Esophagus mucosa (tissue), 1 donor: ENCODE measurements at places on chromosomes 2 and 18. TPM values are rescaled to one million over a fixed set of nuclear protein-coding genes. Genes with fewer than 3 reads are reported as not detected.

- ATAC-seq, result no peak
Observed at GRCh38 chr18:45760462-45761036, 36.6 kb downstream of the SLC14A1 start.

GRCh38 chr2:219025637-219026585 is 15.4 kb downstream of the CFAP65 start:
- ATAC-seq, result no peak

DNA sequence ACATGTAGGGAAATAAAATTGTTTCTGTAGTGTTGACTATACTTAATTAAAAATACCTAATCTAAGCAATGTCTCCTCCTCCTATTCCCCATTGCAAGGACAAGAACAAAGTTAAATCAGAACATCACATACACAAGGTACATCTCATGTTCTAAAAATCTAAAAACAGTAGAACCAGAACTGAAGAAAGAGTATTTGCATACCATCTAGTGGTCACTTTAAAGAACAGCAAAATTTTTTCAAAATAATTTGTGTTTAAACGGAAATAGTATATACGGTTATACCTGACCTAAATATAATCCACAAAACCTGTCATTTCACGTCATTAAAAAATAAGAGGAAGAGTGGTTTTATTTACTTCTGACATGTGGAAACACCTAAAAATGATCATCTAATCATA is 294.3 kb upstream of the KCNH7 start:
- ATAC-seq, result no peak

GRCh38 chr18:58100154-58100553 is 56.1 kb downstream of the NEDD4L start:
- ATAC-seq, result no peak

GRCh38 chr2:63049970-63050333 is 678 bp upstream of the OTX1 start:
- ATAC-seq, result peak; percentile 34

DNA sequence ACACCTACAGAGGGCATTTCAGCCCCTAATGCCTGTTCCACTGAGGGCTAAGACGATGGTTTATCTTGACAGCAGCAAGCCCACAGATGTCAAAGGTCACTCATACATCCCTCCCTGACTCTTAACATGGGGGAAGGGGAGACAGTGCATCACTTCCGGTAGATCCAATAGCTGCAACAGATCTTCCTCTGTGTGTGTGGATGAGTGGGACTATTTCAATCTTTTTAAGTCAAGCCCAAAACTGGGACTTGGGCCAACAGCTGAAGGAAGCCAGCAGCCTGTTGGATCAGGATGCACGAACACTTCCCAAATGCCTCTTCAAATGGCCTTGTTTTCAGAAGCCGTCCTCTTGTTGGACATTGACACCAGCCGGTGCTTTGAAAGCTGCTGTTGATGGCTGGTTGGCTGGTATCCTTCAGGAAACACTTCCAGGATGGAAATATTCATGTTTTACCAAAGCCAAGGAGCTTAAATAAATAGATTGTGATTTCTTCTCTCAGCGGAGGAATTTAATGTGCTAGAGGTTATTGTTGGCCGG is 59.2 kb downstream of the IL1R2 start:
- ATAC-seq, result no peak

GRCh38 chr2:120720231-120720630 is 15.4 kb upstream of the GLI2 start:
- no peak for ATAC-seq

GRCh38 chr2:230636684-230637271 is 75.9 kb upstream of the CAB39 start:
- no peak for ATAC-seq

- no peak for ATAC-seq
Observed at GRCh38 chr2:165420231-165420630, 49.3 kb upstream of the CSRNP3 start.

GRCh38 chr2:18186816-18187613 is 308.5 kb downstream of the KCNS3 start:
- no peak for ATAC-seq

DNA sequence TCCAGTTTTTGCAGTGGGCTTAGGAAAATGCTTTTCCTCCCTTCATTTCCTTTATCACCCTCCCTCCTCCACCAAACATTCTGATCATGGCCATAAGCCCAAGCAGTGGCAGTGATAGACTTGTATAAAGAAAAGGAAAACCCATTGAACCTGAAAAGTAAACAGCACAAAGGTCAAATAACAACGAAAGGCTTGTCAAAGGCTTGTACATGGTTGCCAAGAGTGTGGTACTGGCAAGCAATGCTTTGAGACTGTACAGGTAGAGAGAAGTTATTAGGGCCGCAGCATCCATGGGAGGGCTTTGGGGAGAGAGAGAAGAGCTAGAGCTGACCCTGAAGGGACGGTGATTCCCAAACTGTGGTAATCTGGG is 2.1 kb upstream of the VWA3B start:
- ATAC-seq, result no peak

GRCh38 chr2:121583555-121583954 is 52.9 kb downstream of the RNU4ATAC start:
- no peak for ATAC-seq

GRCh38 chr2:97653874-97654273 is 8.0 kb downstream of the COX5B start:
- ATAC-seq, result no peak

GRCh38 chr2:63827749-63828148 is 13.9 kb upstream of the UGP2 start:
- ATAC-seq, result no peak

DNA sequence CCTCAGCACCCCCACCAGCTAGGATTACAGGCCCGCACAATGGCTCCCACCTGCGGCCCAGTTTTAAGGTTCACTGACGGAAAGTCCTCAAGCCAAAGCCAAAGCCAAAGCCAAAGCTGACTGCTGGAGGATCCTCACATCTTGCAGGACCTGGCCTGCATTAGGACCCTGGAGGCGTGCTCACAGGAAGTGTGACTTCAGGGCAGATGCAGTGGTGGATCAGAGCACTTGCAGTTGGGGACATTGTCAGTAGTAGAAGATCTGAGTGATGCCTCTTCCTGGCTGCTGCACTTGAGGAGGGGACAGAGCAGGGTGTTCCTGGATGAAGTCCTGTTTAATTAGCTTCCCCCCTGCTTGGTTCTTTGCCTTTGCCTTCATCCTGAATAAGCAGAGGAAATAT is 69.0 kb upstream of the ALPP start:
- ATAC-seq, result no peak

DNA sequence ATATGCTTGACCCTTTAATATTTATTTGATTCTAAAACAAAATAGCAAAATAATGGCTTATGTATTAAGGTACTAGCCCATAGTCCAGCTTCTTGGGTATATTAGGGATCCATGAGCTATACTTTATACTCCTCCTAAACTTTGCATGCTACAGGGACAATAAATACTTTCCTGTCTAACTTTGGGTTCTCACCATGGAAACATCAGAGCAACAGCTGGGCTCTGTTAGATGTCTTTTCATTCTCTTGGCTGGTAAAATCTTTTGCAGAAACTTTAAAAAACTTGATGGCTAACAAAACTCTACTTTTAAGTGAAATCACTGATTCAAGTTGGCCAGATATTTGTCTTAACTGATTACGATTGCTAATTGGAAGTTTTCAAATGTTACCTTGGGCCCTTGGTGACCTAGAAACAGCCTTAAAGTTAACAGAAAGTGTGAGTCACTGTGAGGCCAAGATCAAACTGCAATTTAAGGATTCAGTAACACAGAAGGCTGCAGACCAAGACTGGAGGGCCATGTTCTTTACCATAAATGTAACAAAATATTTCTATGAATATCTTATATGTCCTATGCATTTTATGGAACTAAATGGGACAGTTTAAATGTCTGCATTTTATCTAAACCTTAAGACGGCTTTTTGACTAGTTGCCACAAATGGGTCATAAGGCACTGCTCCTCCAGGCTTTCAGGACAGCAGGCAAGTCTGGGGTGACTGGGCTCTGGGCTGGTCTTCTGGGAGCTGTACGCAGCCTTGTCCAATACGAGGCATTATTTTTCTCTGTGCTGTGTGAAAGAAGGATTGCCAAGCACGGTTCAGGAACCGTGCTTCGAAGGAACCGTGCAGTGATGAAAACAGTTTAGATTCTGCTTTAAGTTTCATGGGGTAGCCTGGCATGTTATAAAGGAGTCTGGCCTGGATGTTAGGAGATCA is 188.5 kb downstream of the TPGS2 start:
- no peak for ATAC-seq

DNA sequence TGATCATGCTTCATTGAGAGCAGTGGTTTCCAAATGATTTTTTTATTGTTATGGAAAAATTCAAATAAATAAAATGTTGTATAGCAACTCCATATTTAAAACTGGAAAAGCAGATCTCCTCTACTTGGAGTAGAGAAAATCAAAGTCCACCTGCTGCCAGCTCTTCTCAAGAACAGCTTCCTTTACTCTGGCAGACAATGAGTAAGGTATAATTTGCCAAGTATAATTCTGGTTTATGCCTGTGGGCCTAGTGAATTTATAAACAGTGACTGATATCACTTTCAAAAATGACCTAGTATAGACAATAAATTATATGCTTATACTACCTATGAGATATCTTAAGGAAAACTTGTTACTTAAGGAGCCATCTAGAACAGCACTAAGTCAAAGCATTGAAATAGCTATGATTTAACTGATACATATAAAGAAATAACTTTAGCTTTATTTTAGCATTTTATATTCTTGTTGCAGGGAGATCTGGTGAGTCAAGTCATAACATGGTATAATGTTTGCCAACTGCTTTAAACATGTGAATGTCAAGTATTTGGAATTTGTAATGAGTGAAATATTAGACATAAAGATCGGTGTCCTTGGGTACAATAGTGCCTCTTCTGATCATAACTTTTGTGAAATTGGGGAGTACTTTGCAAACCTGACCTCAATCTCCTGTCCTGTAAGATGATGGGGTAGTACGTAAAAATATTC is 1389.1 kb upstream of the PIK3C3 start:
- no peak for ATAC-seq

DNA sequence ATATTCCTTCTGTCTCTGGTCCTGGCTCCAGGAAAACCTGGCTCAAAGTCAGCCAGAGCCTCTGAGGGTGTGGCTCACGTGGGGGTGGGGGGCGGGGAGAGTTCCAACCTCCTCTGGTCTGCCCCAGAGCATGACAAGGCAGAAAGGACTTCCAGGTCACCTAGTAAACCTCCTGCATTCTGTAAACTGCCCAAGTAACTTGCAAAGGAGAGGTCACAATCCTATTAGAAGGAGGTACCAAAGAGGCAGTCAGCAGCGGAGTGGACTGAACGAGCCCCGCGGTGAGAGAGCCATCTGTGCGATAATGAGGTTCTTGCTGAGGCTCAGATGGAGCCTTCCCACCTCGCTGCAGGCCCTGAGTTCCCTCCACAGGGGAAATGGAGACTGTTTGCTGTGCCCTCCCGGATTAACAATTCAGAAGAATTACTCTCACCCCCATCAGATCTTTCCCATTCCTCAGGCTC is 58.9 kb upstream of the GATA6 start:
- no peak for ATAC-seq

DNA sequence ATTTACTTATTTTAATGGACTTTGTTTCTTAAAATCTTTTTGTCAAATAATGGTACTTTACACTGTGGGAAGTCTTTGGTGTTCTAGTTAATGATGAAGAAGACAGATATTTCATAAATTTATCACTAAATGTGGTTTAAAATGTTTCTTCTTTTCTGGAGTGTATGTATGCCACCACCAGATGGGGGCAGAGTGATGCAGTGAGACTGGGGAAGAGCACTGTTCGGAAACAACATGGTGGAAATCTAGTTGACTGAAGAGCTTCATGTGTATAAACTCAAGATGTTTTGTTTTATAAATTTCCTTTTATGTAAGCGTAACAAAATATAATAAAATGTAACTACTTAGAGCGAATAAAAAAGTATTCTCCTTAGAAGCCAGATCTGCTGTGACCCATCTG is 195.1 kb downstream of the KCNE4 start:
- ATAC-seq, result no peak

- peak; percentile 69 for ATAC-seq
Observed at GRCh38 chr2:234500394-234501006, 3.6 kb upstream of the ARL4C start.

DNA sequence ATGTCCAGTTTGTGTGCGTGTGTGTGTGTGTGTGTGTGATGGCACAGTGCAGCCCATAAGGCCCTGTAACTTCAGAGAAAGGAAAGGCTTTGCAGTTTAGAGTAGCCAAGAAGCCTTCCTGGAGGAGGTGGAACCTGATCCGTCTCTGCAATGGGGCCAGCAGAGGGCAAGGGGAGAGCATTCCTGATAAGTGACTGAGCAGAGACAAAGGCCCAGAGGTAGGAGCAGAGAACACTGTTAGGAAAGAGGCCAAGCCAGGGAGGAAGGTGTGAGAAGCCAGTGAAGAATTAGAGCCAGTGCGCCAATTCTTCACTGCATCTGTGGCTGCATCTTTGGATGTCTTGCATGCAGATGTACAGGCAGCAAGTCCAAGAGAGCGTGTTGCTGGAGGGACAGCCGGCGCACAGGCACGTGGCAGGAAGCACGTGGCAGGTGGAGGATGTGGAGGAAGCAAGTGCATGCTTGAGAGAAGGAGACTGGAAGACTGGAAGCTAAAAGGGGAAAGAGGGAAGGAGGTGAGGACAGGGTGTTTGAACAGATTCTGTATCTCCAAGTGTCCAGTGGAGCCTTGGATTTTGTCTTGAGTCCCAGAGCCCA is 196.3 kb downstream of the CTIF start:
- ATAC-seq, result no peak

GRCh38 chr18:37612524-37613252 is 47.1 kb upstream of the CELF4 start:
- no peak for ATAC-seq

DNA sequence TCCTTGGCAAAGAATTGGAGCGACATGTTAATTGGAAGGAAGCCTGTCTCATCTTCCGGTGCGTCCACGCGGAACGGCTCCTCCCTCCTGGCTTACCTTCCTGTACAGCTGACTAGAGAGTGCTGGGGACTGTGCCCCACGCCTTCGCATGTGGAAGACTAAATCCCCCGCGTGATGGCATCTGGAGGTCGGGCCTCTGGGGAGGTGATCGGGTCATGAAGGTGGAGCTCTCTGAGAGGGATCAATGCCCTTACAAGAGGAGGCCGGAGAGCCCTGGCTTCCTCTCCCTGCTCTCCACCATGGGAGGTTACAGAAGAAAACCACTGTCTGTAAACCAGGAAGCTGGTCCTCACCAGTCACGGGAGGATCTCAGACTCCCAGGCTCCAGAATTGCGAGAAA is 104.1 kb upstream of the OTOS start:
- no peak for ATAC-seq

Gene SMYD1
- total RNA-seq, result not detected

Gene REG3A
- total RNA-seq, result not detected

Gene PNO1
- total RNA-seq, result 10.8 TPM

Gene ZNG1B
- 25.5 TPM for total RNA-seq

Gene AMER3
- total RNA-seq, result not detected

Gene PLCL1
- total RNA-seq, result 0.20 TPM

Gene ST6GAL2
- total RNA-seq, result 2.5 TPM

Gene ALLC
- not detected for total RNA-seq

Gene TANC1
- 23.8 TPM for total RNA-seq

Gene CFAP210
- not detected for total RNA-seq

Gene SH2D6
- 0.12 TPM for total RNA-seq

Gene ECEL1
- total RNA-seq, result not detected

Gene HOXD3
- 0.52 TPM for total RNA-seq

Gene KYNU
- 33.6 TPM for total RNA-seq
